Hematopoietic multipotent progenitor cell treated with erythropoietin and hydrocortisone succinate and interleukin-3 and kit ligand, for 17 days (in vitro differentiated cells): ENCODE measurements at places on chromosomes 11 and 22.

GRCh38 chr11:44952500-44953260, 2.0 kb upstream of the TP53I11 start:
- DNase-seq = no peak

DNA sequence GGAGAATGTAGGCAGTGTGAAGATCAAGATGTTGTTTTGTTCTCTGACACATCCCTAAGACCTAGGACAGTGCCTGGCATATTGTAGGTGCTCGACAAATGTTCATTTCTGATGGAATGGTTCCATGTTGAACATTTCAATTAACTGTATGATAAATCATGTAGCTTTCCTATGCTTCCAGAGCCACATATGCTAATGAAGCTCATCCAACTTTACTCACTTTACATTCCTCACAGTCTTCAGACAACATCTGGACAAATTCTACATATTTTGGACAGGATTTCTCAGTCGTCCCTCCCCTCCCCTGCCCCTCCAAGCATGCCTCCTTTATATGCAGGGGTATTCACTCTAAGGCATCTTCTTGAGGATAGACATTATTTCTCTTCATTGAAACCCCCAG, 177.9 kb downstream of the BLID start:
- no peak for DNase-seq

GRCh38 chr11:76962583-76963416, 71.4 kb upstream of the B3GNT6 start:
- no peak for DNase-seq

DNA sequence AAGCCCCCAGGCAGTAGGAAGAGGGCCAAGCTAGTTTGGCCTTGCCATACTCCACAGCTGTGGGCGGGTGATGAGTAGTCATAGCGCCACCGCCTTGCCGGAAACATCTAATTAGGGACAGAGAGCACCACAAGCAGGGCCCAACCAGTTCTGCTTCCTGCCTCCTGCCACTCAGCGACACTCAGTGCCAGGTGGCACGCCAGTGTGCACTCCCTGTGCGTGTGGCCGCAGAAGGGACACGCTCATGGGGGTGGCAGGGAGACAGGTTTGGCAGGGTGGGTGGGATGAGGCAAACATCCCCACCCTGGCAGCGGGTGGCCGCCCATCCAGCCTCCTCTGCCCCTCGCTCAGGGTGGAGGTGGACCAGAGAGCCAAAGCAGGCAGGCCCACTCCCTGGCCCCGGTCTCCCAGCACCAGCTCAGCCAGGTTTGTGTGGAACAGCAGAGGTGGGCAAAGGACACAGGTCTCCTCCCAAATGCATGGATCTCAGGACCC, 4.9 kb downstream of the OVOL1 start:
- DNase-seq = no peak

- no peak for DNase-seq
Observed at GRCh38 chr11:17694494-17695110, 24.8 kb upstream of the MYOD1 start.

GRCh38 chr11:10192036-10192435, 102.0 kb downstream of the SBF2 start:
- no peak for DNase-seq

- DNase-seq = no peak
Observed at GRCh38 chr11:72423840-72424239, 10.5 kb downstream of the CLPB start.

DNA sequence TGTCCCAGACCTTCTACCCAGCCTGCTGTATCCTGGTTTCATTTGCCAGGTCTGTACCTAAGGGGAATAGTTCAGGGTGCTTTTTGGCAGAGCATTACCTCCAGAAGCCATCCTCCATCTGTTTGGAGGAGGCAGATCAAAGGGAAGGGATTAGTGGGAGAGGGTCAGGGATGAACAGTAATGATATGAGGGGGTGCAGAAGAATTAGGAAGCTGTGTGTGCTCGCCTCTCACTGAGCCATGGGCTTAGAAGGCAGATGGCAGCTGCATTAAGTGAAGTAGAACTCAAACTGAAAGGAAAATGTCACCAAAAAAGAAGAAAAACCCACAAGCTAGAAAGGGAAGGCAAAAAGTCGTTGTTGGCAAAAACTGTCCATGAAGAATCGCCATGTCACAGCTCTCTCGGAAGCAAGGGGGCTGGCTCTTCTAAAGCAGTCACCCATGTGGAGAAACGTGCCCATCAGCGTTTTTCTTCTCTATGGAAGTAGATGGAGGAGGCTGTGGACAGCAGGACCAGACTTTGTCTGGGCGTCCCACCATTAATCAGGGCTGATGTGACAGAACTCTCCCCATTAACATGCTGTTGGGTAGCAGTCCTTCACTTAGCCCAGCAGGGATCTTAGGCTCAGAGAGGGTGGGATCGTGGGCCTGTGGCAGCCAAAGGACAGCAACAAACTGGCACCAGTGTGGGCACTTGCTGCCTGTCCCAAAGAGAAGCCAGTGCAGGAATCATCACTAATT, 46.8 kb downstream of the CEP164 start:
- DNase-seq = no peak

GRCh38 chr11:129800655-129801054, 15.0 kb upstream of the TMEM45B start:
- DNase-seq = no peak

GRCh38 chr11:44456544-44457300, 108.7 kb upstream of the CD82 start:
- DNase-seq = no peak

- no peak for DNase-seq
Observed at GRCh38 chr11:134142536-134142935, 73.7 kb downstream of the JAM3 start.

DNA sequence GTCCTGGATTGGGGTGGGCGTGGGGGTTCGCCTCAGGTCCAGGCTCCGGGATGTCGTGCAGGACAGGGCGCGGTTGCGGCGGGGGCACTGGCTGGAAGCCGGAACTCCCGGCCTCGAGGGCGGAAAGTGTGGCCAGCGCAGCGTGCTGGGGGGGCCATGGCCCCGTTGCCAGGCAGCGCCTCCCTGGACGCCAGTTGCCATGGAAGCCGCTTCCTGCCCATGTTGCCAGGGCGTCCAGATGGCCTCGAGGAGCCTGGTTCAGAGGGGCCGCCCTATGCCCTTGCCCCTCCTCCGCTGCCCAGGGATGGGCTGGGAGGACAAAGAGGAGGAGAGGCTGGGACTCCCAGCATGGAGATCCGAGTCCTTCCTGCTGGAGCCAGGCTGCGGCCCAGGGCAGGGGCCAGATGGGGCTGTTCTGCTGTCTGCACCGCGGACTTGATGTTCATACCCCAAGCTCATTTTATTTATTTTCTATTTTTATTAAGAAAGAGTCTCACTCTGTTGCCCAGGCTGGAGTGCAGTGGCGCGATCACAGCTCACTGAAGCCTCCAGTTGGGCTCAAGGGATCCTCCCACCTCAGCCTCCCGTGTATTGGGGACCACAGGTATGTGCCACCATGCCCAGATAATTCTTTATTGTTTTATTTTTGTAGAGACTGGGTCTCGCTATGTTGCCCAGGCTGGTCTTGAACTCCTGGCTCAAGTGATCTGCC, 4.6 kb upstream of the CCDC188 start:
- no peak for DNase-seq

DNA sequence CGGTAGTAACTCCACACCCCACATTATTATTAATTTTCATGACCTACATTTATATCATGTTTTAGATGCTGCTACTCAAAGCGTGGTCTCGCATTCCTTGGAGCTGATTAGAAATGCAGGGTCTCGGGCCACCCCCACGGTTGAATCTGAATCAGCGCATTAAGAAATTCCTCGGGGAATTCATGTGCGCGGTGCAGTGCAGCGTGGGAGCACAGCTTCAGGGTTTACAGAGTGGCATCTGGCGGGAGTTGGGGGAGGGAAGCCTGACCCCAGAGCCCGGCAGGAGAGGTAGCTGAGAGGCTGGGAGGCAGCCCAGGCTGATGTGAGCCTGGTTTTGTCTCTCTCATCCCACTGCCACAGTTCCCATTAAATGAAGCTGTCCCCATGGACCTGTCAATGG, 48.1 kb upstream of the DAGLA start:
- no peak for DNase-seq

GRCh38 chr22:50117168-50117762, 27.5 kb downstream of the MOV10L1 start:
- no peak for DNase-seq

GRCh38 chr22:49961005-49961600, 531 bp downstream of the PIM3 start:
- DNase-seq = peak; percentile 22

- DNase-seq = no peak
Observed at GRCh38 chr11:77117492-77117891, 10.6 kb upstream of the MYO7A start.

DNA sequence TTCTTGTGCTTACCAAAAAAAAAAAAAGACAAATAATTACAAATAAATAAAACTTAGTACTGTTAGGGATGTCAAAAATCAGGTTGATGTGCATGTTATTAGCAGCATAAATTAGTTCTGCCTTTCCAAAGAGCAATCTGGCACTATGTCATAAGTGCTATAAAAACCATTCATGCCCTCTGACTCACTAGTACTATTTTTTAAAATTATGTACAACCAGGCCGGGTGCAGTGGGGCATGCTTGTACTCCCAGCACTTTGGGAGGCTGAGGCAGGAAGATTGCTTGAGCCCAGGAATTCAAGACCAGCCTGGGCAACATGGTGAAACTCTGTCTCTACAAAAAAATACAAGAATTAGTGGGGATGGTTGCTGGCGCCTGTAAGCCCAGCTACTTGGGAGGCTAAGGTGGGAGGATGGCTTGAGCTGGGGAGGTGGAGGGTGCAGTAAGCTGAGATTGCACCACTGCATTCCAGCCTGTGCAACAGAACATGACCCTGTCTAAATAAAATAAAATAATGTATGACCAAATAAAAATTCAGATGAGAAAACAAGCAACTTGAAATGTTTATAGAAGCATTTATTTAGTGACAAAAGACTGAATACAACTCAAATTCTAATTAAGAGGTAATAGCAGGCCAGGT, 25.3 kb downstream of the UEVLD start:
- DNase-seq = no peak

DNA sequence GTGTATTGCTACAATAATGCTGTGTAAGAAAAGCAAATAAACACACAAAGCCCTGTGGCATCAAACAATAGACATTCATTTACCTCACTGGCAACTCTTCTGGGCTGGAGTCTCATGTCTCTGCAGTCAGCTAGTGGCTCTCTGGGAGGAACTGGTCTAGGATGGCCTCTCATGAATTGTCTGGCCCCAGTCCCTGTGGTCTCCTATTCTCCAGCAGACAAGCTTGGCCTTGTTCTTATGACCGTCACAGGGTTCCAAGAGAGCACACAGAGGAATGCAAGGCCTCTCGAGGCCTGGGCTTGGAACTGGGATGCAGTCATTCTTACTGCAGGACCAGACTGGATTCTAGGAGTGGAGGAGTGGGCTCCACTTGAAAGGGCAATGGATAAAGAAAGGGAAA, 141.2 kb upstream of the NTM start:
- DNase-seq = no peak

DNA sequence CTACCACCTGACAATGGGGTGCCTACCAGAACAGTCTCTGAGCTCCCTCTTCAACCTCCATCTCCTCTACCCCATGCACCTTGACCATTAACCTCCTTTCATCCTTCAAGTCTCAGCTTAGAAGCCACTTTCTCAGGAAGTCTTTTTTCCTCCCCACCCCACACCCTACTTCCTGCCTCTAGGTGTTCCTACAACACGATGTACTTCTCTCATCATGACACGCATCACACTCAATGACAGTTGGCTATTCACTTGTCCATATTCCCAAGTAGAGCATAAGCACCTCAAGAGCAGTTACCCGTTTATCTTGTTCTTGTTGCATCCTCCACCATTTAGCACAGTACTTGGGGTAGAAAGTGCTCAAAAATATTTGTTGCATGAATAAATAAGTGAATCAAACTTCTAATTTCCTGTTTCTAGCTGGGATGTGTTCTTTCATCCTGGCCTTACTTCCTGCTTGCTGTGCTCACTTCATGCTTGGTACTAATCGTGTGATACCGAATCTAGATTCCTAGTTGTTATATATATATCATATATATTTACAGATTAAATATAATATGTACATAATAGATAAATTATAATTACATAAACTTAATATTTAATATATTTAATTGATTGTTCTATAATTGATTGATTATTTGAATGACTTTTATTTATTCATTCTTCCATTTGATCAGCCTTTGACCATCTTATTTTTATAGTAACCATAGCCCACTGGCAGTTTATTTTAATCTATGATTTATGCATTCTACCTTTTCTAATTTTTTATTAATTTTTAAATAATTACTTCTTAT, 177.5 kb upstream of the TMEM45B start:
- no peak for DNase-seq

GRCh38 chr11:101441747-101442146, 142.1 kb downstream of the TRPC6 start:
- no peak for DNase-seq

GRCh38 chr11:35157814-35158700, 19.1 kb downstream of the CD44 start:
- no peak for DNase-seq

GRCh38 chr22:25098445-25099081, 101.1 kb upstream of the CRYBB3 start:
- no peak for DNase-seq

GRCh38 chr11:116062490-116063171, 558.4 kb upstream of the CADM1 start:
- peak; percentile 8 for DNase-seq

- no peak for DNase-seq
Observed at GRCh38 chr11:131681920-131682319, 311.5 kb downstream of the NTM start.

GRCh38 chr11:70487756-70488155, 89.4 kb downstream of the CTTN start:
- DNase-seq = no peak

DNA sequence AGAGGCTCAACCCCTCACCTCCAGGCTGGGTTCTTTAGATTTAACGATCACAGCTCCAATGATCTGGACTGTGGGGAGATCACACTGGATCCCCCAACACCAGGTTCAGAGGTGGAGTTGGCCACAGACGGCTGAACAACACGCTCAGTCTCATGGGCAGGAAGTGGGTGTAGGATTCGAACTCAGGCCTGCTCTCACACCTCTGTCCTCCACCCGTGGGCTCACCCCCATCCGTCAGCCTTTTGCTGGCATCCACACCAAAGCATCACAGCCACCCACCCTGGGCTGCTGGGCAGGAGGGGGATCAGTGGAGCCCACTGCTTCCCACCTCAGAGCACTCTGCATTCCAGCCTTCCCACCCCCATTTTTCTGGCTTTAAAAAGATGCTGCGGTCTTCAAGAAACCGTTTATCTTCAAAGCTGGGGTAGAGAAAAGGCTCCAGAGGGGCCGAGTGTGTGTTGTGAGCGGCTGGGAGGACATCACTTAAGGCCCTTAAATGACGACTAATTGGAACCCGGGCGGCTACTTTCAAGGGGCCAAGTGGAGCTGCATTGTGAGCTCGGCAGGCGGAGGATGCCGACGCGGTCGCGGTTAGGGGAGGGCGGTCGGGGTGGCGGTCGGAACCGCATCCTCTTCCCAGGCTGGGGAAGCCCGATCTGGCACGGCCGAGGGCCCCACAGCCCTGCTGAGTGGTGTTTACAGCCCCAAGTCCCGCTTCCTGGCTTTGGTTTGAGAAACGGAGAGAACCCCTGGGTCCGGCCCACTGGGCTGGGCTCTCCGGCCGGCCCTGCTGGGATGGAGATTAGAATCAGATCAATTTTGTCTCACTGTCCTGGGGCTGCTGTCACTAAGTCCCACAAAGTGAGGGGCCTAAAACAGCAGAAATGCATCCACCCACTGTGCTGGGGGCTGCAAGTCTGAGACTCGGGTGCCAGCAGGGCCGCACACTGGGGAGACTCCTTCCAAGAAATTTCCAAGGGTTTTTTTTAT, 15.9 kb upstream of the FGF3 start:
- no peak for DNase-seq
